HuH-7.5 (cell line): ENCODE measurements at places on chromosomes 12 and 14.

DNA sequence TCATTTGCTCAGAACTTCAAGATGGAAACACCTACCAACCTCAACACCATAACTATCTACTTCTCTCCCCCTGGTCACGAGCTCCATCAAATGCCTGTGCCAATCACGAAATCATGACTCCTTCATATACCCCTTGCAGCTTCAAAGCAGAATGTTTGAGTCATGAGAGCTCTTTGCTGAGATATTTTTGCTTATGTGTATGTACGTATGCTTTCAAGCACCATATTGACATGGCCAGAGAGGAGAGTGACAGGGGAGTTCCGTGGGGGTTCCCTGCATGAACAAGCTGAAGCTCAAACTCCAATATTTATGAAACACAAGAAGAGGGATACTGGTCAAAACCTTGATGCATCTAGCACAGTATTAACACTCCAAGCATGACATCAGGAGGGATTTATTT, 374.4 kb downstream of the DPF3 start:
- DNase-seq = no peak

DNA sequence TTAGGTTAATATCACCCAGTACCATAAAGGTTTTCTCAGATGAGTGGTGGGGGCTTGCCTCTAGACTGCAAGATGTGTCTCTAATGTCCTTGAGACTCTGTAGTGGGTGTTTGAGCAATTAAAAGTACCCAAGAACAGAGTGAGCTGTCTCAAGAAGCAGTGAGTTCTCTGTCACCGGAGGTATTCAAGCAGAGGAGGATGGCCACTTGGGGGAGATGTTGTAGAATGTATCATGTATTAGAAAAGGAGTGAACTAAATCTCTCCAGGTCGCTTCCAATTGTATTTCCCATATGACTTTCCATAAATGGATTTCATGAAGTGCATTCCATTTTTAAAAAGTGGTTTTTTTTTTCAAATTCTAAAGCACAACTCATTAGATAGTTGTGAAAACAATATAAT, 35.0 kb downstream of the SLC17A8 start:
- DNase-seq = no peak

GRCh38 chr14:100281286-100282082, 24.8 kb downstream of the SLC25A29 start:
- DNase-seq = no peak

DNA sequence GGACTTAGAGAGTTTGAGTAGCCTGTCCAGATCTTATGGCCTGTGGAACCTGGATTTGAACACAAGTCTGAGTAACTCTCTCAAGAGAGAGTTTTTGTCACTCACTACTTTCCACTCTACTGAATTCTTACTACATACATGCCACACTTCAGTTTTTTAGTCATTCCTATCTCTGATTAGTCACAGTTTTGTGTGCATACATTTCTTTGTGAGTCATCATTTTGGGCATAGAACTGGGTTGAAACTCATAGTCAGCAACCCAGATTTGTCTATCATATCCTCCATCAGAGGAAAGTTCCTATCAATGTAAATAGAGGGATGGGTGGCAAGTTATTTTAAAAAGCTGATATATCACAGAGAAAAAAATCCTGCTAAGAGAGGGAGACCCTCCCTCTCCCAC, 42.9 kb downstream of the FLRT2 start:
- no peak for DNase-seq

DNA sequence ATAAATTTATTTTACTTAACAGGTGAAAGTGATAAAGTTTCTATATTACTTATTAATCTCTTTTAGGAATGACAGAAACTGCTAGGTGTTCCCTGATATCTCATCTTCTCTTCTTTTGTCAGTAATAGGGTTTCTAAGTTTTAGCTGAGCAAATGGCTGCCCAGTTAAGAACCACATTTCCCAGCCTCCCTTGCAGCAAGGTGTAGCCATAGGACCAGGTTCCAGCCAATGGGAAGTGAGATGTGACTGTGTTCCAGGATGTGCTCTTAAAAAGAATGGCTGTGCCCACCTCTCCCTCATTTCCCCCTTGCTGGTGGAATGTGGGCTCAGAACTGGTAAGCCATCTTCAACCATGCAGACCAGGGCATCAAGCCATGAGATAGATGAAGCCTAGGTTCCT, 165.6 kb downstream of the HELB start:
- no peak for DNase-seq

GRCh38 chr12:27751386-27752047, 28.5 kb upstream of the KLHL42 start:
- DNase-seq = no peak

- DNase-seq = no peak
Observed at GRCh38 chr14:103108749-103109207, 14.3 kb downstream of the EXOC3L4 start.

GRCh38 chr12:48104531-48104930, 1.3 kb downstream of the SENP1 start:
- DNase-seq = no peak

- DNase-seq = no peak
Observed at GRCh38 chr14:51039252-51039651, 55.7 kb downstream of the TRIM9 start.

DNA sequence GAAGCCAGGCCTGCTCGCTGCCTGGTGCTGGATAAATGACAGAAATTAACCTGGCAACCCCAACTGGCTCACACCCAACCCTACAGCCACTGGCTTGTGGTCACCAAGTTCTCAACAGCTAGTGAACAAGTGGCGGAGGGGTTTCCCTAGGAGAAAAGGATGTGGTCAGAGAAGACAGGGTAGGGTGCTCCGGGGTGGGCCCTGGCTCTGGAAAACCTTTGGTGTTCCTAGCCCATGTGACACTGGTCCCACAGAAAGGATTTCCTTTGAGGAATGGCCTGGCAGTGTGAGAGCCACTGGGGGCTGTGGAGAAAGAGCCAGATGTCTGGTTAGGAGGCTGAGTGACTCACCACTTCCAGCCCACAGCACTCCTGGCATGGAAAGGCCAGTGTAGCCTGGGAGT, 8.7 kb downstream of the SYNE3 start:
- no peak for DNase-seq

GRCh38 chr12:90959538-90960139, 4.7 kb upstream of the CCER1 start:
- no peak for DNase-seq

DNA sequence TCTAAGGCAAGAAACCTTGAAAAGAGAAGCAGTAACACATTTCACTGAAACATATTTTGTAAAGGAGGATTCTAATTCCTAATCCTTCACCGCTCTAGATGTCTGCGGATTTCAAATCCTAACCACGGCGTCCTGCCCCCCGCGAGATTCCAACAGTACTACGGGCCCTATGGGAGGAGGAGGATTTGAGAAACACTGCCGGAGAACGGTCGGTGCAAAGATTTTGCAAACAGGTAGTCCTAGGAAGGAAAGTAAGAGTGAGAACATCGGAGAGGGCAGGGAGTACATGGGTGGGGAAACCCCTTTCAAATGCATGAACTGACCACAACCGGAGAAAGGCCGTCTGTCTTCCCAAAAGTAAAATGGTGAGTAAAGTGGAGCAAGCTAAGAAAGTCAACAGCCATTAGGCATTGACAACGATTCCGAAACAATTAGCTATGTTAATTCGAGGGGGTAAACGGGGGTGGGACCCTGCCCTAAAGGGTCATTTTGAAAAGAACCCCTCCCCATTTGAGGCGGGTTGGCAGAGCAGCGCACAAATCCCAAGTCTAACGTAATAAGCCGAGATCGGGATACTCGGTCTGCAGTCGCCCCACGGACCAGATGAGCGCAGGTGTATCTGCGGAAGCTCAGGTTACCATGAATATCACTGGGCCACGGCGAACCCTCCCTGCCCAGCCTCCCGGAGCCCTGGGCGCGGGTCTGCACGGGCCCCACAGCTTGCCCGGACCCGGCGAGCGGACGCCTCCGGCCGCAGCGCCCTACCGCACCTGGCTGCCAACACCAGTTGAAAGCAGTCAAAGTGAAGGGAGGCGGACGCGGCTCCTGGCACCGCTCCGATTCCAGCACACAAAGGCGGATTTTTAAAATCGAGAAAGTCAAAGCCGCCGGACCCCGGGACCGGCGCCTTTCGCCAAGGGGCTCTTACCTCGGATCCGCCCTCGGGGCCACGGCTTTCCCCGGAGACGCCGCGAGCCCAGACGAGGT, 662 bp downstream of the EPS8 start:
- peak; percentile 41 for DNase-seq

GRCh38 chr12:4296751-4297150, 23.2 kb downstream of the CCND2 start:
- no peak for DNase-seq

GRCh38 chr14:61090432-61091216, 109.6 kb downstream of the SLC38A6 start:
- no peak for DNase-seq

GRCh38 chr12:112160611-112161010, 35.3 kb downstream of the TRAFD1 start:
- DNase-seq = no peak

- DNase-seq = no peak
Observed at GRCh38 chr12:11771895-11772502, 122.5 kb downstream of the ETV6 start.
